ENCODE measurements at places on chromosomes 5 and 9. TPM values are rescaled to one million over a fixed set of nuclear protein-coding genes. Genes with fewer than 3 reads are reported as not detected.

STC2 gene
- 8.1 TPM for total RNA-seq

GABRA1 gene
- not detected for total RNA-seq

KIF12 gene
- total RNA-seq = 10.6 TPM

ACTBL2 gene
- not detected for total RNA-seq

PFN3 gene
- total RNA-seq = not detected

DNM1 gene
- total RNA-seq = 7.5 TPM

SLC26A2 gene
- total RNA-seq = 233 TPM

TTC39B gene
- total RNA-seq = 23.3 TPM

TMEM215 gene
- not detected for total RNA-seq

BTNL3 gene
- total RNA-seq = 15.7 TPM

TGFBR1 gene
- total RNA-seq = 17.6 TPM

- H3K36me3 ChIP-seq = no peaks in the 10 kb centered on the region
- no peaks in the 10 kb centered on the region for H3K27me3 ChIP-seq
- DNase-seq = no peak
- peaks cover 9% of the 10 kb centered on the region for H3K4me1 ChIP-seq
These were observed 9.9 kb upstream of the FBP1 start for GRCh38 chr9:94649100-94649819.

GRCh38 chr5:125274211-125274610 lies 527.8 kb upstream of the ZNF608 start:
- no peaks in the 10 kb centered on the region for H3K27me3 ChIP-seq
- no peaks in the 10 kb centered on the region for H3K4me1 ChIP-seq
- no peak overlapping the region for H3K27ac ChIP-seq
- no peak for DNase-seq
- no peaks in the 10 kb centered on the region for H3K36me3 ChIP-seq

GRCh38 chr9:105242557-105242956 lies 1.9 kb upstream of the SLC44A1 start:
- peak overlapping the region; percentile 97 for H3K27ac ChIP-seq
- no peak for DNase-seq
- H3K27me3 ChIP-seq = no peaks in the 10 kb centered on the region
- no peaks in the 10 kb centered on the region for H3K36me3 ChIP-seq

GRCh38 chr9:125405938-125406809 lies 144.5 kb downstream of the GAPVD1 start:
- DNase-seq = no peak
- H3K4me3 ChIP-seq = no peak overlapping the region
- H3K27ac ChIP-seq = no peak overlapping the region
- peaks cover 14% of the 10 kb centered on the region for H3K27me3 ChIP-seq

GRCh38 chr5:54309691-54310432 lies 511 bp downstream of the ARL15 start:
- peaks cover 40% of the 10 kb centered on the region for H3K4me1 ChIP-seq
- no peaks in the 10 kb centered on the region for H3K36me3 ChIP-seq
- DNase-seq = peak; percentile 51
- H3K27ac ChIP-seq = peak overlapping the region; percentile 92
- peak overlapping the region; percentile 50 for H3K4me3 ChIP-seq
- no peaks in the 10 kb centered on the region for H3K27me3 ChIP-seq

- no peak overlapping the region for H3K4me3 ChIP-seq
- no peak for DNase-seq
These were observed 968 bp upstream of the KDM3B start for GRCh38 chr5:138351517-138351916.

GRCh38 chr5:174755106-174755505 lies 30.7 kb downstream of the MSX2 start:
- no peak overlapping the region for H3K27ac ChIP-seq
- peaks cover 9% of the 10 kb centered on the region for H3K4me1 ChIP-seq
- H3K27me3 ChIP-seq = peaks cover 41% of the 10 kb centered on the region

DNA sequence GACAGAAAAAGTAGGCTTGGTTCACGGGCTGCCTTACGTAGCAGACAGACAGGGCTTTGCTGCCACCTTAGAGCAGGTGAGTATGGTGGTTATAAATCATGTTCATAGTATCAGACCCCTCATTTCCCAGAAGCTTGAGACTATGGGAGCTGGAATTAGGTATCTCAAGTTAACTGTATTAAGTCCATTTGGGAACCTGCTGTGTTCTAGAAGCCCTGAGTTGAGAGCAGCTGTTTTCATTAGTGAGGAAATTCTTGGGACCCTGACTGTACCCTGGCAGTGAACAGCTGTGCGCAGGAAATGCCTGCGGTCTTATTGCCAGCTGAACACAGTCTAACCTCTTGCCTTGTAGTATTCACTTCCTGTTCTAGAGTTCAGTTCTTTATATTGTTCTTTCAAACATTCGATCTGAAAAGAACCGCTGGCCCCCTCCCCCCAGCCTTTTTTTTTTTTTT lies 29.8 kb downstream of the UGCG start:
- peak; percentile 64 for DNase-seq
- H3K27ac ChIP-seq = peak overlapping the region; percentile 53
- no peaks in the 10 kb centered on the region for H3K36me3 ChIP-seq
- H3K27me3 ChIP-seq = no peaks in the 10 kb centered on the region
- H3K4me3 ChIP-seq = no peak overlapping the region

- no peaks in the 10 kb centered on the region for H3K27me3 ChIP-seq
- no peaks in the 10 kb centered on the region for H3K4me1 ChIP-seq
- no peak for DNase-seq
- H3K4me3 ChIP-seq = no peak overlapping the region
These were observed 104.1 kb downstream of the TSSK1B start for GRCh38 chr5:113330533-113331208.

DNA sequence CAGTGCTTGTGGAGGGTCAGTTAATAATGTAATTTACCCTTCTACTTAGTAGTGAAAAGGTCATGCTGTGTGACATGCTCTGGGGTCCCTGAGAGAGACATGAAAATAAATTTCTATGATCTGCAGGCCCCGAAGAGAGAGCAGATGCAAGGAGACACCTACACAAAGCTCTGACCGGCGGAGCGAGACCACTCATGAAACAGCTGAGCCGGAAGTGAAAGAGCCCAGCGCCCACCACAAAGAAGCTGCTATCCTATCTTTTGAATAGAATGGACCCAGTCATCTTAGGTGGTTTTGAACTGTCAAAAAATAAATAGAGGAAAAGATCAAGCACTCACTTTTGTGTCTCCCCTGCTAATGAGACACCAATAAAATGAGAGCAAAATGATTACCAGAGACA lies 190.0 kb downstream of the MED10 start:
- H3K27me3 ChIP-seq = no peaks in the 10 kb centered on the region
- no peak for DNase-seq
- H3K27ac ChIP-seq = no peak overlapping the region
- no peak overlapping the region for H3K4me3 ChIP-seq
- H3K36me3 ChIP-seq = no peaks in the 10 kb centered on the region
- no peaks in the 10 kb centered on the region for H3K4me1 ChIP-seq

DNA sequence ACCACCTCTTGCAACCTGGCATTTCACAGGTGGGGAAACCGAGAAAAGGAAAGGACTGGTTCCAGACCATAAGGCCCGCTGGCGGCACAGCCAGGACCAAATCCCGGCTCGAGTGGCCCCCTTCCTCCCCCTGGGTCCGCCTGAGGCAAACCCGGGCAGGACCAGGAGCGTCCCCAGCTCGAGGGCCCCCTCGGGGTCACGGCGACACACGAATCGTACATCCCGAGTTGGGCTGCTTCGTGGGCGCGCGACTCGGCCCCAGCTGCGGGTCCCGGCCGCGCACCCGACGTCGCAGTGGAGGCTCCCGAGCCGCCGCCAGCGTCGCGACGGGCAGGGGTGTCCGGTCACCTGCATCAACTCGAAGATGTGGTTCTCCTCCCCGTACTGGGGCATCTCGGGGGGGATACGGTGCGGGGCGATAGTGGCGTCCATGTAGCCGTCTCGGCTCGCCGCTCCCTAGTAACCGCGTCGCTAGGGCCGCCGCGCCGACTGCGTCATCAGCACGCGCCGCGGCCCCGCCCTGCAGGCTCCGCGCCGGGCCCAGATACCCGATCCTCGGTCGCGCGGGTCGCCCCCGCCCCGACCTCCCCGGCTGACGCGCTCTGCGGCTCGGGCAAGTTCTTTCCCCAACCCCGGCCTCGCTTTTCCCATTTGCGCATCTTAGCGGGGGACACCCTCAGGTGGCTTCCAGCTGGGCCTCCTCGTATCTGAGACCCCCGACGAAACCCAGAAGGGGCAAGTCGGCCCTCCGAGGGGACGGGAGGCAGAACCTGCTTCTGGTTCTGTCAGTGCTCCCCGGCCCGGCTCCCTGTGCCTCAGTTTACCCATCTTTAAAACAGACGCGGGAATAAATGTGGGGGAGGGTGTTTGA lies at the start of gene AK8:
Gene AK8 (minus strand): TSS at position 461 of the 871 bp plus-strand sequence. CDS start 29 bp downstream, at position 432.
- H3K4me3 ChIP-seq = peak within 1 kb of the TSS; percentile 85
- H3K36me3 ChIP-seq = no peaks in the 10 kb centered on the region
- peaks cover 16% of the 10 kb centered on the region for H3K4me1 ChIP-seq

- no peak for DNase-seq
- peaks cover 36% of the 10 kb centered on the region for H3K27me3 ChIP-seq
- peak overlapping the region; percentile 24 for H3K4me3 ChIP-seq
- H3K4me1 ChIP-seq = peaks cover 5% of the 10 kb centered on the region
- peak overlapping the region; percentile 26 for H3K27ac ChIP-seq
These were observed 404 bp upstream of the AFAP1L1 start for GRCh38 chr5:149271195-149271715.

GRCh38 chr9:89448381-89448780 lies 49.5 kb downstream of the SEMA4D start:
- no peak for DNase-seq
- no peak overlapping the region for H3K27ac ChIP-seq
- no peak overlapping the region for H3K4me3 ChIP-seq
- H3K36me3 ChIP-seq = no peaks in the 10 kb centered on the region
- no peaks in the 10 kb centered on the region for H3K27me3 ChIP-seq
- H3K4me1 ChIP-seq = no peaks in the 10 kb centered on the region

DNA sequence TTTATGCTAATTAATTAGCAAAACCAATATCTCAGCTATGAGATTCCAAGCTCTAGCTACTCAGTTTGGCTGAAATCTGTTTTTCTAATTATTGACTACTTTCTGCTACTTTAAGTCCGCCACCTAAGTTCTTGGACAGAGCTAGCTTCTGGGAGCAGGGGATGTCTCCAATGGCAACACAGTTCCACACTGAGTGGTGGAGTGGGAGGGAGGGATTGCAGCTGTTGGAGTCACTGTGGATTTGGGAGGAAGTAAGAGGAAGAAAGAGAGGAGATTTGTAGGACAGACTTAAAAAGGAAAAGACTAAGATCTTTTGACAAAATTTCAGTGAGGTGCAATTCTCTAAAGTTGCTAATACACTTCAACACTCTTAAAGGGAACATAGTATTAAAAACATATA lies 450.8 kb downstream of the NFIB start:
- peak overlapping the region; percentile 14 for H3K27ac ChIP-seq
- H3K4me1 ChIP-seq = peaks cover 6% of the 10 kb centered on the region
- H3K36me3 ChIP-seq = no peaks in the 10 kb centered on the region
- peak; percentile 8 for DNase-seq
- no peaks in the 10 kb centered on the region for H3K27me3 ChIP-seq
- H3K4me3 ChIP-seq = no peak overlapping the region

DNA sequence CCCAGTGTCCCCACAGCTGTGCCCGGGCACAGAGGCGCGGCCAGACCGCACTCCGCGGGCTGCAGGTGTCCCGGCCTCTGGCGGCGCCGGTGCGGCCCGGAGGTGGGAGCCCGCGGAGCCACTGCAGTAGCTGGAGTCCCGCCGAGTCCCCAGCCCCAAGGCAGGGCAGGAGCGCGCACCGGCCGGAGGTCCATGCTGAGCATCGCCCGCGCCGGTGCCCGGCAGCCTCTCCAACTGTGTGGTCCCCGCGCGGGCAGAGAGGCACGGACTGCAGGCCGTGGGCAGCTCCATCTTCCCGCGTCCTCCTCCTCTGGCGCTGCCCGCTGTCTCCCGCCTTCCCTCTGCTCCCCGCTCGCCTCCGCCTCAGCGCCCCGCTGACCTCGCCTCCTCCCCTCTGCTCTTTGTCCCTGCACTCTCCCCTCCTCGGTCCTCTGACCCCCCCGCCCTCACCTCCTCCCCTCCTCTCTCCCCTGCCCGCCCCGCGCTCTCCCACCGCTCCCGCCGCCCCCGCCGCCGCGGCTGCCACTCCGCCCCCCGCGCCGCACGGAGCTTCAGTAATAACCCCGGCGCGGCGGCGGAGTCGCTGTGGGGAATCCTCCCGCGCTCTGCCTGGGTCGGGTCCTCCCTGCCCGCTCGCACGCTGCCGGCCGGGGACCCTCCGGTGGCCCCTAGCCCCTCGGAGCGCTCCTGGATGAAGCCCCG lies at the start of gene ADAMTS16:
Gene ADAMTS16 (plus strand): TSS at position 554 of the 702 bp plus-strand sequence. CDS start 138 bp downstream, at position 692.
- no peak for DNase-seq
- H3K27ac ChIP-seq = no peak within 1 kb of the TSS
- peaks cover 27% of the 10 kb centered on the region for H3K27me3 ChIP-seq
- H3K36me3 ChIP-seq = no peaks in the 10 kb centered on the region
- H3K4me3 ChIP-seq = no peak within 1 kb of the TSS

- no peak for DNase-seq
- H3K27ac ChIP-seq = no peak overlapping the region
- no peaks in the 10 kb centered on the region for H3K36me3 ChIP-seq
- no peaks in the 10 kb centered on the region for H3K27me3 ChIP-seq
- H3K4me1 ChIP-seq = no peaks in the 10 kb centered on the region
- H3K4me3 ChIP-seq = no peak overlapping the region
These were observed 74.1 kb upstream of the SAP30L start for GRCh38 chr5:154371687-154372086.

- no peak overlapping the region for H3K4me3 ChIP-seq
- H3K27me3 ChIP-seq = no peaks in the 10 kb centered on the region
- no peak overlapping the region for H3K27ac ChIP-seq
- no peaks in the 10 kb centered on the region for H3K36me3 ChIP-seq
- H3K4me1 ChIP-seq = no peaks in the 10 kb centered on the region
These were observed 210.6 kb upstream of the KLF9 start for GRCh38 chr9:70625078-70625477.

DNA sequence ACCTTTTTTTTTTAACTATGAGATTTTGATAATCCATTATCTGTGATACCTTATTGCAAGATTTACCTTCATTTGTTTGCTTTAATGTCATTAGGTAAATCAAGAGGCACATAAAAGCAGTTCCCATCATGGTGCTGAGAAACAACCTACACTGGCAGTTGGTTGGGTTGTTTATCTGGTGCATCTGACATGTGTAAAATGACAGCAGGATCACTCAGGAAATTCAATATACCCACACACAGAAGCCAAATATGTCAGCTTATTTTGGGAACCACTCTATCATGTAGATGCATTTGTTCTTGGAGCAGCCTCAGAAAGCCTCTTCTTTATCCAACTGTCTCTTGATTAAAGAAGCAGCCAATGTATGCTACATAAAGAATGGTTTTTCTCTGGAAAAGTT lies 7.8 kb upstream of the CCDC192 start:
- no peaks in the 10 kb centered on the region for H3K27me3 ChIP-seq
- H3K36me3 ChIP-seq = no peaks in the 10 kb centered on the region
- no peak overlapping the region for H3K27ac ChIP-seq
- no peak overlapping the region for H3K4me3 ChIP-seq
- peaks cover 4% of the 10 kb centered on the region for H3K4me1 ChIP-seq

GRCh38 chr5:125446986-125447385 lies 700.5 kb upstream of the ZNF608 start:
- H3K4me3 ChIP-seq = no peak overlapping the region
- no peak for DNase-seq
- no peak overlapping the region for H3K27ac ChIP-seq
- H3K27me3 ChIP-seq = no peaks in the 10 kb centered on the region
- no peaks in the 10 kb centered on the region for H3K36me3 ChIP-seq
- H3K4me1 ChIP-seq = no peaks in the 10 kb centered on the region

- DNase-seq = no peak
- H3K36me3 ChIP-seq = no peaks in the 10 kb centered on the region
- H3K27ac ChIP-seq = no peak overlapping the region
- no peaks in the 10 kb centered on the region for H3K4me1 ChIP-seq
- no peak overlapping the region for H3K4me3 ChIP-seq
These were observed 72.1 kb upstream of the PRRC1 start for GRCh38 chr5:127445328-127445727.

GRCh38 chr9:111064160-111064837 lies 26.0 kb upstream of the LPAR1 start:
- no peak overlapping the region for H3K4me3 ChIP-seq
- no peak for DNase-seq
- H3K36me3 ChIP-seq = no peaks in the 10 kb centered on the region
- peaks cover 3% of the 10 kb centered on the region for H3K27me3 ChIP-seq

Measured in transverse colon (tissue), 4 donors.